NCI-H510A treated with DMSO at 0.1 percent for 48 hours (cell line): ENCODE measurements at places on chromosomes 6 and 20.

DNA sequence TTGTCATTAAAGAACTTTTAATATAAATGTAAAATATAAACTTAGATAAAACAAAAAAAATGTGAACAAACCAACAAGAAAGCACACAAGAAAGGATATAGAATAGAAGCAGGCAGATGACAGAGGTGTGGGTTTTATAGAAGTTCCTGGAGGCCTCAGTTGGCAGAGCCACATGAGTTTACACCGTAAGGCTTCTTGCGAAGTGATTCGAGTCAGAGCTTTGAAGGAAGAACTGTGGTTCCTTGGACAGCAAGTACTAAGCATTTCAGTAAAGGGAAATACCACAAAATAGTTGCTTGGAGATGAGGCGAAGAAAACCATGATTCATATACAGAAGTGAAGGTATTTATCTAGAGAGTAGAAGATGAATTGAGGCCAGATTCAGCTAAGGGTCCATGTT lies 207.9 kb upstream of the EYA4 start:
- DNase-seq: no peak

GRCh38 chr20:17835934-17836300 lies 132.7 kb downstream of the SNX5 start:
- no peak for DNase-seq

DNA sequence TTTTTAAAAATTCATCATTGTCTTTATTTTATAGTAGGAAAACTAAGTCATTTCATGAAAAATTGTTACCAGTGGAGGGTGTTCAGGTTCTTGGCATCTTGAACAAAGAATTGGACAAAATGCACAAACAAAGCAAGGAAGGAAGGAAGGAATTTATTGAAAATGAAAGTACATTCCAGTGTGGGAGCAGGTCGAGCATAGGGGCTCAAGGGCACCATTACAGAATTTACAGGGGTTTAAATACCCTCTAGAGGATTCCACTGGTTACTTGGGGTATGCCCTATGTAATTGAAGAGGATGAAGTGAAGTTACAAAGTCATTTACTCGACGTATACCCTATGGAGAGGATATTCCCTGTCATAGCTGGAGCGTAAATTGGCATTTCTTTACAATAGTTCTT lies 37.4 kb upstream of the HDAC2 start:
- no peak for DNase-seq

DNA sequence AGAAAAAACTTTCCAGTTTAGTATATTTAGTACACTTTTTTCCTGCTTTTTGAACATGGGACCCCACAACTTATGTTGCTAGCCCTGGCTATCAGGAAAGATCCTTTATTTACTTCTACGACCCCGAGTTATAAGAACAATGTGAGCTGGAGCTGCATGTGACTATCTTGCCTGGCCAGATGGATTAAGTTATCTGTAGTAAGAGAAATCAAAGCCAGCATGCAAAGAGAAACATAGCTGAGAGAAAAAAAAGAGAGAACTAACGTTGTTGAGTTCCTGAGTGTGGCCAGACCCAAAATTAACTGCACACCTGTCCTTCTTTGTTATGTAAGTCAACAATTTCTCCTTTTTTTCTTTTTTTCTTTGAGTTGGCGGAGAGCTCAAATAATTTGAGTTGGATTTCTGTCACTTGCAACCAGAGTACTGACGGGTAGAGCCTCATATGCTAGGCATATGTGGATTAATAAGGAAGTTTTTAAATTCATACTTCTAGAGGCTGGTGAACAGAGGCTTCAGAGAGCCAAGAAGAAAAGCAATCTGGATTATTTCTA lies 219.5 kb downstream of the HACE1 start:
- DNase-seq: no peak
